ENCODE measurements at places on chromosomes 6 and 20.

DNA sequence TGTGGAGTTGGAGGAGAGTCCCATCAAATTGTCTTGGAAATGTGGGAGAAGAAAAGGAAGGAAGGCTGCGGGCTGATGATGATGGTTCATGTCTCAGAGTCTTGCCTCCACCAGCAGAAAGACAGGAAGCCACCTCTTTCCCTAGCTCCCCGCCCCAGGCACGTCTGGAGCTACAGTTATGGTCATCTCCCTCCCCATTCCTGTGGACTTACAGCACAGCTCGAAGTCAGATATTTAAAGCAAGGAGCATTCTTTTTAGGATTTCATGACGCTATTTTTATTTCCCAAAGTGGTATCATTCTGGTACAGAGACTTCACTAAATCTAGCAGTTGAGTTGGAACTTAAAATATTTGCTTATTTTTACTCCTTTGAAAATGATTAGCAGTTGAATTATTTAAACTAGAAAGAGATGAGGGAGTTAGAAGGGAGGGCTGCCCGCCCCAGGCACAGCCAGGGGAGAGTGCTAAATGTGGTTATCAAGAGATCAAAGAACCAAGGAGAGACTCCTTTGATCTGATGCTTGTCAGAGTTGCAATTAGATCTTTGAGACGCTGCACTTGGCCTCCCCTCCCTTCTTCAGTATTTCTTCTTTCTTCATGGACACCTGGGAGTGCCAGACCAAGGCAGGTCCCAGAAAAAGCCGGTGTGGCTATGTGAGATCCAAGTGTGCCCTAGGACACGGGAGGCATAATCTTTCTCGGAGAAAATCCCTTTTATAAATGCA lies 199.9 kb upstream of the SOX4 start:
- no peak for DNase-seq

- DNase-seq, result no peak
Observed at GRCh38 chr20:1741309-1742048, 83.9 kb upstream of the SIRPG start.

DNA sequence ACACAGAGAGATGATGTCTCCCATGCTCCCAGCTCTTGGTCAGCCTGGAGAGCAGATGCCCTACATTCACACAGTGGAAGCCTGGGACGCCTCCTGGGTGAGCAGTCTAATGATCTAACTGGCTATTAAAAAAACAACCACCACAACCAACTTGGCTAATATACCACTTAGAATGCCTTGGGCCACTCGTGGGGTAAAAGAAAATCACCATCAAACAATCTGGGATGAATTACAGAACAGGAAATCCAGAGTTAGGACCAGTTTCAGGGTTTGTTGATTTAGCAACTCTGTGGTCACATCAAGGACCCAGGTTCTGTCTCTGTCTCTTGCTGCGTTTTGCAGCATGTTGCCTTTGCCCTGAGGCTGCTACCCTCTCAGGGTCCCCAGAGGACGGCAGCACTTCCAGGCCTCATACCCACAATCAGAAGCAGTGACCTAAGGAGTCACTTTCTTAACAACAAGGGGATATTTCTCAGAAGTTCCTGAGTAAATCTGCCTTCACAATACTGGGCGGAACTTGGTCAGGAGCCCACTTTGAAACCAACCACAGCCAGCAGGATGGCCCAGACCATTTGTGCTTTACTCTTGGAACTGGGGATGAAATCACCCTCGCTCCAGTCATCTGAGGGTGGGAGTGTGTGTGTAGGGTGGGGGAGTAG lies 118.7 kb downstream of the CLIC5 start:
- DNase-seq, result no peak

DNA sequence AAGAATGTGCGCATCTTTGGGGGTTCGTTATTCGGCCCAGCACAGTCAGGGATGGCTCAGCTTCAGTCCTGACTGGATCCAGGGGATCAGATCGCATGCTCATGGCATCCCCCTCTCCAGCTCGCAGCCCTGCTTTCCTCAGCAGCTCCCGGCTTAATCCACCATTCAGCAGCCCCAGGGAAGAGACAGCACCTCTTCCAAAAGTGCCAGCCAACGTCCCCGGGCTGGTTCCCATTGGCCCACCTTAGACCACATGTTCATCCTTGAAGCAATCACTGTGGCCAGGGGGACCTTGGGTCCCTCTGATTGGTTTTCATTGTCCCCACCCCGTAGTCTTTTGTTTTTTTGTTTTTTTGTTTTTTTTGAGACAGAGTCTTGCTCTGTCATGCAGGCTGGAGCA lies 188.7 kb downstream of the ZMYND8 start:
- no peak for DNase-seq

- DNase-seq, result no peak
Observed at GRCh38 chr6:169998457-169998856, 247.0 kb downstream of the ERMARD start.

- DNase-seq, result no peak
Observed at GRCh38 chr6:37272834-37273566, 15.1 kb upstream of the TMEM217 start.

DNA sequence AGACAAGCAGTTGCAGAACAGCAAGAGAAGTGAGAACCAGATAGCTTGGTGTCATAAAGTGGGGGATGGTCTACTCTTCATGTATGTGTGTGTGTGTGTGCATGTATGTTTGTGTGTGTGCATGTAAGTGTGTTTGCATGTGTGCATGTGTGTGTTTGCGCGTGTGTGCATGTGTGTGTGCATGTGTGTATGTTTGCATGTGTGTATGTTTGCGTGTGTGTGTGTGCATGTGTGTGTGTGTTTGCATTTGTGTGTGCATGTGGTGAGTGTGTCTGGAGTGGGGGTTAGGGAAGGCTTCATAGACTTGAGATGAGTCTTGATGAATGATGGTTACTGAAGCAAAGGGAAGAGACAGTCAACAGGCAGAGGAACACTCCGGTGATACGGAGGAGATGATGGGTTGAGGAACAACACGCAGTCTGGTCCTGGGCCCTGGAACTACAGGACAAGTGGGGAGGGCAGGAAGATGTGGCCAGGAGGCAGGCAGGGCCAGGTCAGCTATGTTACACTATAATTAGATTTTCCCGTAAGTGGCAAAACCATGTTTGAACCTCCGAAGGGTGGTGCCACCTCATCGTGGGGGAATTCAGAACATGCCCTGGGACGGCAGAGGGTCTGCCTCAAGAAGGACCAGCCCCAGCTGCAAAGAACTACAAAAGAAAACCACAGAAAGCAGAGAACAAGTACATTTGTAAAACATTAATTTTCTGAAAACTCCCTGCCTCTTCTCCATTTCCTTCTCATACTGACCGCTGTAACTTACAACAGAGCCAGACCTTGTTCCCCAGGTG lies 38.7 kb upstream of the PDE10A start:
- DNase-seq, result no peak

GRCh38 chr20:38134427-38135270 lies 30.4 kb downstream of the TGM2 start:
- no peak for DNase-seq

DNA sequence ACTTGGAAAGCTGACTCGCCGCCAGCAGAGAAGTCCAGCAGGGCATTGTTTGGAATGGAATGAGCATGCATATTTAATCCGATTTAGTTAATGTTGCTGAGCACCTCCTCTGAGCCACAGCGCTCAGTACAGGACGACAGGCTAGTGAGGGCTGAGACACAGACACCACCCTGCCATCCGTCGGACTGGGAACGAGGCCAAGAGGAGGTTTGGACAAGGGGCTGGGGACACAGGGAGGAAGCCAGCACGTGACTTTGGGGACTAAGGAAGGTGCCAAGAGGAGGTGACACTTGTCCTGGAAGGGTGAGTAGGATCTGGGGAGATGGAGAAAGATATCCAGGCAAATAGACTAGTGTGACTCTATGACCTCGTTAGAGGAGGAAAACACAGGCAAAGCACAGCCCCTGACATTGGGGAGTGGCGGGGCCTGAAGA lies 152.5 kb upstream of the ECI2 start:
- DNase-seq, result no peak

GRCh38 chr20:1946442-1946761 lies 47.5 kb downstream of the PDYN start:
- DNase-seq, result no peak

- no peak for DNase-seq
Observed at GRCh38 chr6:7615611-7616383, 25.8 kb downstream of the SNRNP48 start.

GRCh38 chr6:101462576-101462975 lies 69.1 kb downstream of the GRIK2 start:
- no peak for DNase-seq

DNA sequence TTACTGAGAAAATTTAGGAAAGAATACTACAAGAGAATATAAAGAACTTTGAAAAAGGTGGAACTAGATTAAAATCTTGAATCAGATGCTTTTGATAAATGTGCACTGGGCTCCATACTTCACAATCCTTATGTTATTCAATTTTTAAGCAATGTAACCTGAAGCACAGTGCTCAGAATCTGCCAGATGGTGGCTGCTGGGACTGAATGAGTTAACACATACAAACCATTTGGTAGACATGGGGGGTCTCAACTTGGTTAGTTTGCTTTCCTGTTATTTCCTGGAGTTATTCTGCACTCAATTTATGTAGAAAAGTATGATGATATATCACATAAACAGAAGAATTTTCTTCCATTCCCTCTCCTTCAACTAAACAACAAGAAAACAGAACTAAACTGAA lies 326.5 kb downstream of the RNGTT start:
- DNase-seq, result no peak

DNA sequence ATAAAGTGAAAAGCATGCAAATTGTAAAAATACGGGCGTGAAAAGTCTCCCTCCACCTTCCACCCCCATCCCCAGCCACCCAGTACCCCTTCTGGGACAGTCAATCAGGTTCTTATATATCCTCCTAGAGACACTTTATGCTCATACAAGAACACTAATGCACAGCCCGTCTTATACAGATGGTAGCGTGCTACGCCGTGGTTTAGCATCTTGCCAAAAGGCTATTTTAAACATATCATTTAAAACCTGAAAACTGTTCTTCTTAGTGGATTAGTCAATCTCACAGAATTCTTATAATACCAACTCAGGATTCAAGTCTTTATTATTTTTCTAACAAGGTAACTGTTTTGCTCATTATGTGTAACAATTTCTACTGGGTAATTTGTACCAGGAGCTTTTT lies 57.2 kb upstream of the MRPS10 start:
- DNase-seq, result no peak

All from NCI-H187 treated with DMSO at 0.1 percent for 48 hours (cell line).